ENCODE measurements at places on chromosomes 3 and 15.

- DNase-seq = no peak
These were observed 81.3 kb downstream of the PCSK6 start for GRCh38 chr15:101407966-101408775.

DNA sequence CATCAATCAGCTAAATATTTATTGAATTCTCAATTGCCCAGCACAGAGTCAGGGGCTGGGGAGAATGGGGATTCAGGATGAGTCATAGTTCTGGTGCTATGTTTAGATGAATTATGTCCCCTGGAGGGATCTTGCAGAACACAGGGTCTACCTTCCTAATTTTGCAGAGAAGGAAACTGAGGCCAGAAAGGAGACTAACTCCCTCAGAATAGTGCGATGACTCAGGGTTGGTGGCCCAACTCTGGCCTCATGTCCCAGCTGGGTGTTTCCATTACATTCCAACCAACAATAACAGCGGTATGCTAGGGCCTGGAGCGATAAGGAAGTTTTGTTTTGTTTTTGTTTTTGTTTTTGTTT, 270.9 kb downstream of the TLE3 start:
- DNase-seq = no peak

- no peak for DNase-seq
These were observed 9.3 kb downstream of the SECISBP2L start for GRCh38 chr15:49036650-49037545.

DNA sequence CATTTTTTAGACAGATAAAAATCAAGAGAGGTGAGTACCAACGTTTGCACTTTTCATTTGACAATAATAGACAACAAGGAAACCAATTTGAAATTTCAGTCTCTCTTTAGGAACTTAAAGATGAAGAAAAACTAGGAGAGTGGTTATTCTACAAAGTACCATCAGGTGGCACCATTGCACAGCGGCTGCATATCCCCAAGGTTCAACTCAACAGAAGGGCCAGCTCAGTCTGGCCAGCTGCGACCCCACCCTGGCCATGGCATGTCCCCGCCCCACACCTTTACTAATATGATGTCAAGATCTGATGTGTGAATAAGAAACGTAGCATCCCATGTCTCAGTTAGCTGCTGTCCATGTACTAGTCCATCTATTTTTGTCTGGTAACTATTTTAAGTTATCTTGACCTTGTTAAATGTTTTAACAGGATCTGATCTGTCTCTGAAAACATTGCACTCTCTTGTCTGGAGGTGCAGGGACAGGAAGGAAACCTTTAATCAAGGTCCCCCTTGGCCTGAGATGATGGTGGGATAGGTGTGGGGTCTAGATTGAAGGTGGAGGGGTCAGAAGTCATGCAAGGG, 35.5 kb upstream of the CGNL1 start:
- DNase-seq = peak; percentile 34

GRCh38 chr3:193240850-193241706, at the start of gene PLAAT1:
Gene PLAAT1 (plus strand): TSS chr3:193241222. CDS start chr3:193255651, 14,429 bp downstream.
- no peak for DNase-seq

- DNase-seq = no peak
These were observed 31.1 kb upstream of the UBE2E2 start for GRCh38 chr3:23172059-23172458.

GRCh38 chr15:92082006-92082843, 228.7 kb downstream of the SLCO3A1 start:
- peak; percentile 32 for DNase-seq

DNA sequence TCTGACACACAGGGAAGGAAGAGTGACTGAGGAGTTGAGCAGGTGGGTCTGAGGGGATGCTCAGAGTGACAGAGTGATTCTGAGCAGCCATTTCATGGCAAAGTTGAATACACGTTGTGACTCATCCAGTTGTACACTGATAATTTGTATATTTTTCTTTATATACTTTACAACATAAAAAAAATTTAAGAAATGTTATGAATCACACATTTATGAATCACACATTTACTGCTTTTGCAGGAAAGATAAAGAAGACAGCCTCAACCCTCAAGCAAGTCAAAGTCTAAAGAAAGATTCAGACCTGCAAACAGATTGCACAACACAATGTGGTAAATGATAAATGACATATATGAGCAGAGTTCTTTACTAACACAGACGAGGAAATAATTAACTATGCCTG, 21.0 kb upstream of the CHMP2B start:
- DNase-seq = peak; percentile 14

GRCh38 chr3:129016720-129017483, 15.8 kb downstream of the EFCC1 start:
- DNase-seq = no peak

DNA sequence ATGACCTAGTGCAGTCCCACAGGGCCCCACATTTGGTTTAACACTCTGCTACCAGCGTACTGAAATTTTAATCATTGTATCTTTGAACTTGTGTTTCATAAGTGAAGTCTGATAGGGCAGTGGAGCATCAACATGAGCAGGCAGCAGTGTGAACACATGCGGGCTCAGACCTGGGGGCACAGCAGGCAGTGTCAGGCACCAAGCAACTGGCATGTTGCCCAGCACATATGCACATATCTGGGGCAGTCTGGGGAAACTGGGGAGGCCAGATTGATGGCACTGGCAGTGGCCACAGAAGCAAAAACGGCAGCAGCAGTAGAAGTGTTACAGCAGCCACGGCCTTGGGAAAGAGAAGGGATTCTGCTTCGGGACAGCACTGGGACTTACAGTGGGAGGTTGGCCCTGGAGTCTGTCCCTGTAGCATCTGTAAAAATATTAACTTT, 353.9 kb upstream of the KCNMB2 start:
- DNase-seq = no peak

DNA sequence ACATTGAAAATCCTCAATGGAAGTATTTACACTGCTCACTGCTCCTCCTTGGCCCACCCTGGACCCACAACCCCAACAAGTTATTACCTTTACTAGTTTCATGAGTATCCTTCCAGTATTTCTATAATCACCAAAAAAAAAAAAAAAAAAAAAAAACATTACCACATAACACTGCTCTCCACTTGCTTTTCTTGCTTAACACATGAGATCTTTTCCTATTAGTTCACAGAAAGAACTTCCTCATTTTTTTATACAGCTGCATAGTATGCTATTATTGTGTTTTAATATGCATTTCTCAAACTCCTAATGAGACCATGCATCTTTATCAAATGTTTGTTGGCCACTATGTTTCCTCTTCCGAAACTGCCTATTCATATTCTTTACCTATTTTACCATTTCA, 14.6 kb downstream of the GABPB1 start:
- no peak for DNase-seq

- DNase-seq = peak; percentile 53
These were observed 130.5 kb upstream of the EIF1B start for GRCh38 chr3:40179016-40179415.
